ENCODE measurements at places on chromosomes 2 and 18.
A peak's percentile ranks its signal among the peaks of the same experiment; 100 is the strongest.

- DNase-seq: no peak
These were observed 808.7 kb upstream of the PIK3C3 start for GRCh38 chr18:41146301-41146700.

- DNase-seq: no peak
These were observed 311.1 kb downstream of the TXNL1 start for GRCh38 chr18:56327191-56327885.

- DNase-seq: no peak
These were observed 12.1 kb downstream of the COPS9 start for GRCh38 chr2:240123821-240124650.

GRCh38 chr2:32043561-32043960 lies 4.0 kb upstream of the DPY30 start:
- no peak for DNase-seq

GRCh38 chr2:8573234-8573941 lies 108.5 kb upstream of the ID2 start:
- DNase-seq: no peak

GRCh38 chr2:8337321-8337720 lies 344.5 kb upstream of the ID2 start:
- DNase-seq: no peak

DNA sequence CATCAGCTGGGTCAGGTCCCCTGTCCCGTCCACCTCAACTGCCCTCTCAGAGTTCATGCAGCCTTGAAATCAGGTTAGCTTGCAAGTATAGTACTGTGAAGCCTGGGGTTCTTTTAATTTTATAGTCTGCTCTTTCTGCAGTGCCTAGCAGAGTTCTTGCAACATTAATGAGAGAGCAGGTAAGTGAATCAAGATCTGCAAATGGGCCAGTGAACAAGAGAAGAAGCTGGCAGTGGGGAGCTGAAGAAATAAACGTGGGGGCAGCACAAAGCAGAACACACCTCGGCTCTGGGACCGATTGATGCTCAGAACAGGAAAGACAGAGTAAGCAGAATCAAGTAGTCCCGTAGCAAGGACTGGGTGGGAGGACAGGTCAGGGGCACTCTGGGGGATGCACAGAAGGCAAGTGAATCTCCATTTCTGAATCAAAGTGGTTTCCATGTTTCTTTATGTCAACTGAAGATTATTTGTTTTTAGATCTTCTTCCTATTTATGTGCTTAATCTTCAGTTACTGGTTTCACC lies 675.5 kb downstream of the RNF144A start:
- DNase-seq: no peak

- DNase-seq: peak; percentile 67
These were observed 104.6 kb downstream of the PTPN4 start for GRCh38 chr2:119864318-119864717.

GRCh38 chr2:230473378-230473777 lies 57.4 kb downstream of the SP100 start:
- no peak for DNase-seq
